ENCODE measurements at places on chromosomes 7 and 10.

DNA sequence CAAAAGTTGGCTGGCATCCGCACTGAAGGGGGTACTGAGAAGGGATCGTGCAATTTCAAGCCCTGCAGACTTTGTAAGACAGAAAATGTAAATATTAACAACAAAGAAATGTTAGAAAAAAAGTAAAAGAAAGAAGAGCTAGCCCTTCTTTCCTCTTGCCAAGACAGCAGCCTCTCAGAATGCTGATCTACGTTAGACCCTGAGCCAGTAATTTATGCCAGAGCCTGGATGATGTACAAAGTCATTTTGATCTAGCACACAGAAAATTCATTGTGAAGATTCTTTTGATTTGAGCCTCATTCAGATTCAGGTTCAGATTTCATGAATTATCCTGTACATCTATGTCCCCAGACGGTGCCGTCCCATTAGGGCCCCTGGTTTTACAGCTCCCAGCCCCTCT, 105.2 kb downstream of the PRKCQ start:
- DNase-seq = no peak

GRCh38 chr10:100535338-100535714, 417 bp upstream of the HIF1AN start:
- no peak for DNase-seq

DNA sequence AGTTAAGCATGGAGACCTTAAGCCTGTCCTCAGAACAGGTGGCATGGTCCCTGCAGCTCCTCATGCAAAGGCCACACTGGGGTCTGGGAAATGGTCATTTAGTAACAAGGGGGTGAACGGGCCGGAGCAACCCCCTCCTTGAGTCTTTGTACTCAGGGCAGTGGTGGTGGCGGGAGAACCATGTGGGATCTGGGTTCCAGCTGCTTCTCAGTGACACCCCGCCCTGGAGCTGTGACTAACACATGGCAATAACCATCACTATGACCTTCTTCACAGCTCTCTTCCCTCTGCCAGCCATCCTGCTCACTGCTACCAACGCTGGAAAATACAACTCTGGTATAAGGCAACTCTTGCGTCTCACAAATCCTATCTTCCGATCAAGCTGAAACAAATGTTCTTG, 203.4 kb upstream of the FRMD4A start:
- DNase-seq = no peak

- no peak for DNase-seq
Measured at GRCh38 chr7:18288322-18289037, 207.1 kb upstream of the HDAC9 start.

GRCh38 chr10:1126461-1126860, 70.3 kb downstream of the WDR37 start:
- DNase-seq = no peak

DNA sequence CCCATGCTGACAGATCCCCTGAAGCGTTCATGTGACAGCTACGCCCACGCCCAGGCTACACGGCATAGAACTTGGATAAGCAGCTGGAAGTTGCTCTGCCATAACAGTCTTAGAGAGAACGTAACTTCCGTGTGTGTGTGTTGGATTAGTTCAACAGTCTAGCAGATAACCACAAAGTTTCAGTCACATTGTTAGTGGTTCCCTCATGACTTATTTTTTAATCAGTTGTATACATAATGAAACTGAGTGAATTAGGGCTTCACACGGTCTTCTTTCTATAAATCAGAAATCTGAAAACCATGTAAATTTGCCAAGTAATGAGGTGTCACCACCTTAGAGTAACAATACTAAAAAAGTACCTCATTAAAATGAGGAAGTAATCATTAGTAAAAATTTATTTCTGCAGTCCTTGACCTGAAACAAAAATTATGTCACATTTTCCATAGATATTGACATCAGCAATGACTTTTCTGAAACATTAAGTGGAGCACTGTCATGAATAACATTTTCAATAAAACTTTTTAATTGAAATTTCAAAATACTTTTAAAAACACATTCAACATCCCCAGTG, 21.7 kb upstream of the MACC1 start:
- no peak for DNase-seq

GRCh38 chr7:573269-573932, 53.8 kb upstream of the PDGFA start:
- no peak for DNase-seq

GRCh38 chr7:135168489-135169140, 1.9 kb downstream of the CYREN start:
- DNase-seq = no peak

- no peak for DNase-seq
Measured at GRCh38 chr10:43857206-43857930, 208.7 kb upstream of the ZNF32 start.

GRCh38 chr10:44309939-44310761, 74.7 kb downstream of the CXCL12 start:
- no peak for DNase-seq

DNA sequence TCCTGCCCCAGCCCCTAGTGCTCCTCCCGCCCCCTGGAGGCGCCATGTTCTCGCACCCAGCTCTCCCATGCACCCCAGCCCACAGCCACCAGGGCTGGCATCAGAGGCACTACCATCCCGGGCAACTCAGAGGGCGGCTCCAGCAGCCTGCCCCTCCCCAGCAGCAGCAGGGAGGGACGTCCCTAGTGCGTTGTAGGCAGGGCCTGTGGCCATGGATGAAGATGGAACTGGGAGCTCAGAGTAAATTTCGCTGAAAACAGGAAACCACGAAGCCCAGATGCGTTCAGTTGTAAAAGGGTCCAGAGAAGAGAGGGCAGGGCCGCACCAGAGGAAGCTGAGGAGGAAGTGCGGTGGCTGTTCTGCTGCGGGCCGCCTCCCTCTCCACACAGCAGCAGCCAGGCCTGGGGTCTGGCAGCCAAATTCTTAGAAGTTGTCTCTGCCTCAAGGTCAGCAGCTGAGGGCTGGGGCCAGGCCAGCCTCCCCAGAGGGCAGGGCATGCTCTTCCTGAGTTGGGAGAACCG, 24.6 kb downstream of the VSIR start:
- DNase-seq = no peak

- no peak for DNase-seq
Measured at GRCh38 chr7:89826121-89826520, 328.1 kb upstream of the STEAP1 start.

DNA sequence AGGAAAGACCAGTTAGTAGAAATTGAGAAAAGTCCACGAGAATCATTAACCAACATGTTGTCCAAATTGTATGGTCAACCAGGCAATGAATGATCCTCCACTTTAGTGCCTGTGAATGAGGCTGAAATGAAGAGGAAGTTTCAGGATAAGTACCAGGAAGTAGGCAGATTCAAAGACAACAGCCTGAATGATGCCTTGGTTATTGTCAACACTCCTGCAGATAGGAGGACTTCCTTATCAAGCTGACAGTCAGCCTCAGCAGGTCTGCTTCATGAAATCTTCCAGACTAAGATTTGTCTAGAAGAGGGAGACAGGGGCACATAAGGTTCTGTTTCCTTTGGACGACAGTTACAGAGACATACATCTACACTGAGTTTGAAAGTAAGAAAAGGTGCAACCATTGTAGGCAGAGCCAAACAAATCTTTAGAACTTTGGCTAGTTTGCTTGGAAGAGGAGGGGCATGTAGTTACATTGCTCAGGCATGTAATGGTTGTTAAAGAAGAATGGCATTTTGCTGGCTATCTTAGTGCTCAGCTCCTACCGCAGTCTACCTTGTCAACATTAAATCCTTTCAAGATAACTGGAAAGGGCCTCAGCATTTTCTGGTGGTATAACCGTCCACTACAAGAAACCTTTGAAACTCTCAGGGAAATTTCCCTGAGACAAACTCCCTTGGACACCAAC, 81.4 kb downstream of the ABI1 start:
- no peak for DNase-seq

DNA sequence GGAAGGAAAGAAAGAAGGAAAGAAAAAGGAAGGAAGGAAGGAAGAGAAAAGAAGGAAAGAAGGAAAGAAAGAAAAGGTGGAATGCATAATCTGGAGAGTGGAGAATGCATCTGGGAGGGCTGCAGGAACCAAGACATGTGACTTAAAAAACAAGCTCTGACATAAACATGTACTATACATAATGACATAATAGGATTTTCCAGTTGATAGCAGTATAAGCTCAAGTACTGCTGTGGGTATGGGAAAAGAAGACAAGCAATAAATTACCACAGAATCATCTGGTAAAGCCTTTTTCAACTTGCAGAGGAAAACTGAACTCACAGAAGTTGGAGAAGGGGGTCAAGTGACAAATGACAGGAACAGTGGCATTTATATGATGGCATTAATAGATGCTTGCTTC, 345.9 kb downstream of the PLXDC2 start:
- no peak for DNase-seq

GRCh38 chr10:66958466-66958865, 32.6 kb downstream of the LRRTM3 start:
- DNase-seq = no peak

GRCh38 chr10:34032564-34032963, 698.1 kb upstream of the NRP1 start:
- DNase-seq = no peak

- DNase-seq = no peak
Measured at GRCh38 chr7:127776776-127777386, 124.9 kb downstream of the SND1 start.

- no peak for DNase-seq
Measured at GRCh38 chr10:118151461-118151860, 104.7 kb upstream of the RAB11FIP2 start.

- DNase-seq = no peak
Measured at GRCh38 chr10:68597407-68597806, 37.3 kb downstream of the TET1 start.

DNA sequence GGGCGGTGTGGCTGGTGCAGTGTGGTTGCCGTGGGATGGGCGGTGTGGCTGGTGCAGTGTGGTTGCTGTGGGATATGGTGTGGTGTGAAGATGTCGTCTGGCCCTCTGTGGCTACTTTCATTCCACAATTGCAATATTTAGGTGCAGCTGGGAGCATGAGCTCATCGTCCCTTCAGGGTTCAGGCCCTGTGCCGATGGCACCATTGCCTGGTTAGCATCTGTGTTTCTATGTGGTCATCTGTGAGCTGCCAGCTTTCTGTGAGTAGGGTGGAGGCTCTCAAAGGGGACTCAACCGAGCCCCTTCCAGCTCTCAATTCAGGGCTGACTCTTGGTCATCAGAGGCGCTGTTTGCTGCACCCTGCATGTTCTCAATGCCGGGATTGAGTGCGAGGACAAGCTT, 3.6 kb downstream of the ADGRA1 start:
- no peak for DNase-seq

DNA sequence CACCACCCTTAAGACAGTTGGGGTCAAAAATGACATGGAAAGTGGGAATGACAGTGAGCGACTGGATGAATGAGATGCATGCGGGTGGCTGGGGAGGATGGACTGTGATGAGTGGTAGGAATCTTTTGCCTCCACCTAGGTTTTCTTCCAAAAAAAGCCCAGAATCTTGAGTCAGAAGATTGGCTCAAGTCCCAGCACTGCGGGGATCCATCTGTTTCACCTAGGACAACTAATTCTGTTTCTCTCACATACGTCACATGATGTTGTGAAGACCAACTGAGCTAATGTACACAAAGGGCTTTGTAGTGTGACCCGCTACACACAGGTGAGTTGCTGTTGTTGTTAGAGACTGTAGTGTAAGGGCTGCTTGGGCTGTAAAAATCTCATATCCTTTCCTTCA, 58.5 kb upstream of the SLC35B4 start:
- no peak for DNase-seq

DNA sequence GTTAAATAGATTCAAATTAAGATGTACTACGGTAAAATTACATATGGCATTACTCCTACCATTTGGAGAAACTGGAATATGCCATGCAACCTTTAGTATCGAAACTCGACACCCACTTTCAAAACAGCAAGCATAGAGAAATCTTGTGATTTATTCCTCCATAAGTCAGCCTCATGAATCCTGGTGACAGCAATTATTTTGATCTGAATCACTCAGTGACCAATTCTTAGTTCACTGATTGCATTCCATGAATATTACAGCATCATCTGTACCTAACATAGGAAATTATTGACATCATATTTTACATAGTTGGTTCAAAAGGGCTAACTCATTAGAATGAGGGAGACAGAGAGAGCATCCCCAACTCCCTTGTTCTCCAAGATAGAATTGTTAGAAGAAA, 89.6 kb downstream of the CACNB2 start:
- DNase-seq = no peak

DNA sequence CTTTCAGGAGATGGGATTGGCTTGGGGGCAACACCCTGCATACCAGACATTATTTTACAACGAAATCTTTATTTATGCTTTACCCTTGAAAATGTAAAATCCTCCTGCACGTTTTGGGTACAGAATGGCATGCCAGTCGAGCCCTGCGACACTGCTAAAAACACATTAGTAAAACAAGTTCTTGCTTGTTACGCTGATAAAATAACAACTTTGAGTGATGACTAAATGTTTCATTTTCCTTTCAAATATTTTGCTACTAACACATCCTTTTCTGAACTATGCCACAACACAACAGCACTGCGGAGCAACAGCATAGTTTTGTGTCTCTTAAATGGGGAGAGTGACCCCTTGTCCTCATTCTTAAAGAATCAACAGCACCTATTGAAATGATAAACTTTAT, 76.0 kb upstream of the SEMA3D start:
- no peak for DNase-seq

- no peak for DNase-seq
Measured at GRCh38 chr10:72344932-72345331, 9.8 kb downstream of the DNAJB12 start.

GRCh38 chr7:38178695-38179344, 775 bp downstream of the STARD3NL start:
- DNase-seq = no peak

DNA sequence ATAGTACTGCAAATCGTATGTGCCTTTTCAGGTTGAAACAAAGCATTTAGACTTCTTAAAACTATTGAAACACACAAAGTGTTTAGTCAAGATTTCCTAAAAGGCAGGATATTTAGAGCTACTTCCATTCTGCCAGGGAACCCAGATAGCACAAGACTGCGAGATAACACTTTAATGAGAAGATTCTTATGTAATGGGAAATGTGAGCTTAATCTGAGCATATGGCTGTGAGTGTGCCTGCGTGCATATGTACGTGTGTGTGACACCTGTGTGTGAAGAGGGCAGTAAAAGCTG, 14.3 kb upstream of the JCAD start:
- DNase-seq = no peak

GRCh38 chr10:121823993-121824463, 103.8 kb downstream of the ATE1 start:
- no peak for DNase-seq

DNA sequence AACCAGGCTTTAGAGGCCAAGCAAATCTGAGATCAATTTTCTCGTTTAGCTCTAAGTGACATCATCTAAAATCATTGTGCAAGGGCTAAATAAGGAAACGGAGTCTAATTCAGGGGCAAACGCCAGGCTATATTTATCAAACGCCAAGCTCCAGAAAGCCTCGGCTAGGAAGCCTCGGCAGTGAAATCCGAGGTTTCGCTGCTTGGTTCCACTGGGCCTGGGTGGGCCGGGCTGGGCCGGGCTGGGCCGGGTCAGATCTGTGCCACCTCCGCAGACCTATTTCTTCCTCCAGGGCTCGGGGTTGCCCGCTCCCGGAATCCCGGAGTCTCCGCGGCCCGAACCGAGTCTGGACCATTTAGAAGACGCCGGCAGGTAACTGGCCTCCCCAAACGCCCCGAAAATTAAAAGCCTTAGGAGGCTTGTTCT, 459 bp upstream of the FEZF1 start:
- no peak for DNase-seq

Measured in activated CD4-positive, alpha-beta T cell treated with anti-CD3 and anti-CD28 coated beads, Interleukin-2, amount 50 U/mL, for 24 hours (primary cell).